ENCODE measurements at places on chromosomes 2 and 18. TPM values are rescaled to one million over a fixed set of nuclear protein-coding genes. Genes with fewer than 3 reads are reported as not detected.

- no peak overlapping the region for H3K4me3 ChIP-seq
- no peak overlapping the region for H3K27ac ChIP-seq
These were observed 90.4 kb upstream of the LYPD1 start for GRCh38 chr2:132760405-132760804.

- H3K27me3 ChIP-seq: no peaks in the 10 kb centered on the region
- no peak overlapping the region for H3K4me3 ChIP-seq
- H3K4me1 ChIP-seq: no peaks in the 10 kb centered on the region
- no peak overlapping the region for H3K27ac ChIP-seq
- no peak for DNase-seq
These were observed 38.0 kb upstream of the ODC1 start for GRCh38 chr2:10486091-10486490.

GRCh38 chr2:94774851-94775250, 96.4 kb upstream of the TEKT4 start:
- no peaks in the 10 kb centered on the region for H3K4me1 ChIP-seq
- H3K36me3 ChIP-seq: no peaks in the 10 kb centered on the region
- DNase-seq: no peak
- no peak overlapping the region for H3K4me3 ChIP-seq
- H3K27ac ChIP-seq: no peak overlapping the region

GRCh38 chr18:199214-199613, 40.9 kb downstream of the USP14 start:
- H3K27ac ChIP-seq: no peak overlapping the region
- no peaks in the 10 kb centered on the region for H3K27me3 ChIP-seq
- no peak overlapping the region for H3K4me3 ChIP-seq
- H3K36me3 ChIP-seq: peaks cover 5% of the 10 kb centered on the region
- DNase-seq: no peak

GRCh38 chr2:206456078-206456754, 12.9 kb downstream of the ADAM23 start:
- H3K4me1 ChIP-seq: no peaks in the 10 kb centered on the region
- H3K36me3 ChIP-seq: no peaks in the 10 kb centered on the region
- DNase-seq: no peak
- no peak overlapping the region for H3K27ac ChIP-seq
- H3K27me3 ChIP-seq: no peaks in the 10 kb centered on the region
- H3K4me3 ChIP-seq: no peak overlapping the region

DNA sequence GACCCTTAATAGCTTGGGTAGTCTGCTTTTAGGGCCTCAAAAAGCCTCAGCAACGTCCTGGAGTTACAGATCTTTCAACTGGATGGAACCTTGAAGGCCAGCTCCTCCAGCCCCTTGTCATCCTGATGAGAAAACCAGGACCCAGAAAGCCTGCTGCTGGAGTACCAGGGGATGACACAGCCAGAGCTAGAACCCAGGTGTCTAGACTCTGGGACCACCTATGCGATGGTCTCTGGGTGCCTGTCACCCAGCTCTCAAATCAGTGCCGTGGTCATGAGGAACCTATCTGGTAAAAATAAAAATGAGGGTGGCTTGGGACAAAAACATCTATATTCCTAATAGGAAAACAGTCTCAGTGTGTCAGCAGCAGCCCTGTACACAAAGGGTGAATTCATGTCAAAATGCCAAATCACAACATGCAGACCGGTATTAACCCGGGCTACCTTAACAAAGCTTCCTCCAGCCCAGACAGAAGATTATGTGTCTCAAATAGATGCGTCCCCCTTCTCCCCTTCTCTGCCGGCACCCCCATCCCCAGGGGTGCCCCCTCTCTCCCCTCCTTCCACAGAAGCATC, 28.5 kb downstream of the SMAD7 start:
- no peak overlapping the region for H3K4me3 ChIP-seq
- peaks cover 40% of the 10 kb centered on the region for H3K4me1 ChIP-seq
- no peak overlapping the region for H3K27ac ChIP-seq
- H3K36me3 ChIP-seq: peaks cover 16% of the 10 kb centered on the region
- no peaks in the 10 kb centered on the region for H3K27me3 ChIP-seq
- DNase-seq: no peak

CCDC85A gene
- not detected for polyA plus RNA-seq

Measured in naive thymus-derived CD4-positive, alpha-beta T cell (primary cell).